ENCODE measurements at places on chromosomes 11 and 22.

DNA sequence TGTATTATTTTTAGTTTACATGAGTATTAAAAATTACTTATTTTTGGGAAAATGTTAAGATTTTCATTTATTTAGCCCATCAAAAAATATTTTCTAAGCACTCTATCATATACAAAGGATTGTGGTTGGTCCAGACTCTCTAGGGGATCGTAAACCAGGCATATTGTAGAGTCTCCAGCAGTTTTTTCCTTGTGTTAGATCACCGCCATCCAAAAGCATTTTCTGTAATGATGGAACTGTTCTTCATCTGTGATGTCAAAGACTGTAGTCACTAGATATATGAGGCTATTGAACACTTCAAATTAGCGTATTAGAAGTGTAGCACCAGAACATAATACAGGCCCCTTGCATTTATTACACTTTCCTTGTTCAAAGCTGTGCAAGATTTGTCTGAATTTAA is 154.9 kb downstream of the SBF2 start:
- no peak for DNase-seq
- H3K27me3 ChIP-seq = no peaks in the 10 kb centered on the region
- no peak overlapping the region for H3K27ac ChIP-seq
- H3K36me3 ChIP-seq = no peaks in the 10 kb centered on the region
- peaks cover 12% of the 10 kb centered on the region for H3K4me1 ChIP-seq
- no peak overlapping the region for H3K4me3 ChIP-seq

GRCh38 chr22:27347951-27348350 is 453.6 kb downstream of the MN1 start:
- H3K4me1 ChIP-seq = no peaks in the 10 kb centered on the region
- no peaks in the 10 kb centered on the region for H3K36me3 ChIP-seq
- H3K4me3 ChIP-seq = no peak overlapping the region
- DNase-seq = no peak

GRCh38 chr11:20010851-20011225 is 149.4 kb downstream of the DBX1 start:
- no peaks in the 10 kb centered on the region for H3K36me3 ChIP-seq
- H3K4me1 ChIP-seq = peaks cover 56% of the 10 kb centered on the region
- no peak overlapping the region for H3K27ac ChIP-seq
- DNase-seq = no peak

DNA sequence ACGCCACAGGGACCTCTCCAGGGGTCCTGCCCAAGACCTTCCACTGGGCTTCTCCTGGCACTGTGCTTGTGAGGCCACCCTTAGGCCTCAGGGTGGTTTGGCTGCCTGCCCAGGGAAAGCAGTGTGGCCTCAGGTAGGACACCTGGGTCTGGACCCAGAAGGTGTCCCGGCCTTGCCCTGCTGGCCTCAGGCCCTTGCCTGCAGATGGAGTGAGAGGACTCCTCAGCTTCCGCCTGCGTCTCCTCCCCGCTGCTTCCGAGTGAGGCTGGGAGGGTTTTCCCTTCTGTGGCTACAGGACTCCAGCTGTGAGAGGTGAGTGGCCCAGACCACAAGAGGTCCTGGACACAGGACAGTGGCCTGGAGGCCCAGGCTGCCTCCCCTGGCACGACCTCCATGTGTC is 60.4 kb downstream of the WNT7B start:
- no peak for DNase-seq
- H3K4me1 ChIP-seq = no peaks in the 10 kb centered on the region
- no peaks in the 10 kb centered on the region for H3K36me3 ChIP-seq
- H3K27ac ChIP-seq = no peak overlapping the region

GRCh38 chr22:17810570-17811116 is 36.4 kb upstream of the BID start:
- no peak overlapping the region for H3K4me3 ChIP-seq
- H3K36me3 ChIP-seq = peaks cover 17% of the 10 kb centered on the region
- H3K4me1 ChIP-seq = no peaks in the 10 kb centered on the region
- H3K27ac ChIP-seq = no peak overlapping the region

Data from sigmoid colon (tissue), 7 donors.